ENCODE measurements at places on chromosomes 16 and 17. TPM values are rescaled to one million over a fixed set of nuclear protein-coding genes. Genes with fewer than 3 reads are reported as not detected.

Gene CHP2
- total RNA-seq, result not detected

- DNase-seq, result no peak
Observed at GRCh38 chr17:80272366-80272765, 11.7 kb downstream of the RNF213 start.

Gene MT4
- not detected for total RNA-seq

DNA sequence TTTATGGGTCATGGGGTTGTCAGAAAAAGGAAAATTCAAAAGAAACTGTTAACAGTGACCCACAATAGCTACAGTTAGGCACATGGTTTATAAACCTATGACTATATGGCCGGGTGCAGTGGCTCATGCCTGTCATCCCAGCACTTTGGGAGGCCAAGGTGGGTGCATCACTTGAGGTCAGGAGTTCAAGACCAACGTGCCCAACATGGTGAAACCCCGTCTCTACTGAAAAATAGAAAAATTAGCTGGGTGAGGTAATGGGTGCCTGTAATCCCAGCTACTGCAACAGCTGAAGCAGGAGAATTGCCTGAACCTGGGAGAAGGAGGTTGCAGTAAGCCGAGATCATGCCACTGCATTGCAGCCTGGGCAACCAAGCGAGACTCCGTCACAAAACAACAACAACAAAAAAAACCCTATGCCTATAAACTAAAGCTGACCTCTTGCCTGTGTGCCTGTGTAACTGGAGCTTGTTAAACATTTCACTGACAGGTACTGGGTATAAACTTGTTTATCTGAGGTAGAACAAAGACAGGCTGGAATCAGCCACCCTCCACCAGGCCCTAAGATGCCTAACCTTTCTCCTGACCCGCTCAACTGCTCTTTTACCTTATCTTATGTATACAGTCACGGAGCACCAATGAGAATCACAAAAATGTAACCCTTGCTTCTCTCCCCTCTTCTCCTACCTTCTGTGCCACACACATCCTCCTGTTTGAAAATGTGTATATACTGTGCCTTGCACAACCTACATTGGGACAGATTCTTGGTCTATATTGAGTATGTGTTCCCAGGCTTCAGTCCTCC is 62.9 kb upstream of the ATF7IP2 start:
- DNase-seq, result no peak

Gene CTRB1
- not detected for total RNA-seq

All from endothelial cell of umbilical vein (primary cell).